HuH-7.5 (cell line): ENCODE measurements at places on chromosomes 4 and X.

DNA sequence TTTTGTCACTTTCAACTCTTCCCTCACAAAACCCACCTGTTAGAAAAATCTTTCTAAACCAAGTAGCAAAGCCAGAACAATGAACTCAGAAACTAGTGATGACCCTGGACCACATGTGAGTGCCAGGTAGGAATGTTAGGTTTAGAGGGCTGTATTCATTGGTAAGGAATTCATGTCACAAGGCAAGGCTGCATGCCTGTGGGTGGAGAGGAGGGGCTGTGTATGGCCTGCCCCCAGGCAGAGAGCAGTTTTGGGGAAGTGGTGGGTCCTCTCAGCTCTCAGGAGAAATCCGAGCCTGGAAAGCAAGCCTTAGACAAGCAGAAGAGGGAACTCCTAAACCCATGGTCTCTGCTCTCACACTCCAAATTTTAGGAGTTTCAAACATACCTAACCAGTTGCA lies 2.4 kb downstream of the RNF175 start:
- no peak for DNase-seq

DNA sequence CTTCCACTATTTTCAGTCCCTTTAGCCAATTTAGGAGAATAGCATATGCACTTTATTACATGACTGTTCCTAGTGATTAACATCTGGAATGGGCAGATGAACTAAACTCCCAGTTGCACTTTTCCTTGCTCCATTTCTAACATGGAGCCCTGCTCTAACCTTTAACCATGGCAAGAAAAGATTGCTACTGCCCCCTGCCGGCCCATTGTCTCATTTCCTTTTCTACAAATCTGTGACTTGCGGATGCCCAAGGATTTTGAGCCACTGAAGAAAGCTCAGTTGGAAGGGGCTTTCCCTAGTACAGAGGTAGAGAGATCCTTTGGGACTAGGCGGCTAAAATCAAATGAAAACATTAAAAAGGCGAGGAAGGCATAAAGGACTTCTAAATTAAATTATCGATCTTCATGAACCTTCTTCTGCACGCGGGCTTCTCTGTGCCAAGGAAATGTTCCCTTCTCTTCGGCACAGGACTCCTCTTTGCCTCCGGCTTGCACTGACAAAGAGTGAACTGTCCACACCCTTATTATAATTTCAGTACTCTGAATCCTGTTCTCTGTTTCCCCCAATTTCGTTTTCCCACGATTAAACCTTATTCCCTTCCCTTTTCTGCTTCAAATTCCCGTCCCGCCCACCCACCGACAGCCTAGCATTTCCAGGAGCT lies 577 bp upstream of the GLRA2 start:
- peak; percentile 3 for DNase-seq

DNA sequence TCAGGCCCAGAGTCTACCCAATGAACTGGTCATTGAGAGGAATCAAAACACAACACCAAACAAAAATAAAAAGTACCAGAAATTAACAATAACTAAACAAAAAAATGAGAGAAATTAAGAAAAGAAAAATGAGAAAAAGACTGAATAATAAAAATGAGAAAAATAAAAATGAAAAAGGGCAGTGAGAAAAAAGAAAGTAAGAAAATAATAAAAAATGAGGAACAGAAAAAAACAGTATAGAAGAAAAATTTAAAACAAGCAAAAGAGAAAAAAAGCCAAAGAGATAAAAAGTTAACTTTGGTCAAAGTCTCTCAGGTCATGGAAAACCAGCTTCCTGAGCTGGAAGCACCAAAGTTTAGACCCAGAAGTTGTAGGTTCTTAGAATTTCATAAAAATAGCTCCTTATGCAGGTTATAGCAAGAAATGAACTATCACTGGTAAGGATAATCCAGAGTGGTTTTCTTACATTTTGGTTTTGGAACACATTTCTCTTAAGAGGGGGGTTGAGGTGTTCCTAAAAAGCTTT lies 51.0 kb upstream of the WDR17 start:
- DNase-seq, result no peak

- no peak for DNase-seq
Measured at GRCh38 chr4:153535772-153536513, 69.8 kb downstream of the TMEM131L start.

DNA sequence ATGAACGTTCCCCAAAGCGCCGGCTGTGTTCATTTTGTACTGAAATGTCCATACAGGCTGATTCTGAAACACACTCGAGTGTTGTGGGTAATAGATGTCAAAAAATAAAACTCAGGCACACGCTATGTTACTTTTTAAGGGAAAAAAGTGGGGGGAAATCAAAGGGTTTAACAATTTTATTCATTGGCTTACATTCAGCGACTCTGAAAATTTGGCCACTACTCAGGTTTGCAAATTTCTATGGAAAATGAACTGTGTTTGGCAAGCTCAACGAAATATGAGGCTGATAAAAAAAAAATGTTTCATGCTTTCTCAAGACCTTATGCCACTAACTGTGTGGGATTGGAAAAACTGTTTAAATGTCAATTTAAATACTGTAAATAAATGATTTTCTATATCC lies 18.5 kb downstream of the AMELX start:
- no peak for DNase-seq

DNA sequence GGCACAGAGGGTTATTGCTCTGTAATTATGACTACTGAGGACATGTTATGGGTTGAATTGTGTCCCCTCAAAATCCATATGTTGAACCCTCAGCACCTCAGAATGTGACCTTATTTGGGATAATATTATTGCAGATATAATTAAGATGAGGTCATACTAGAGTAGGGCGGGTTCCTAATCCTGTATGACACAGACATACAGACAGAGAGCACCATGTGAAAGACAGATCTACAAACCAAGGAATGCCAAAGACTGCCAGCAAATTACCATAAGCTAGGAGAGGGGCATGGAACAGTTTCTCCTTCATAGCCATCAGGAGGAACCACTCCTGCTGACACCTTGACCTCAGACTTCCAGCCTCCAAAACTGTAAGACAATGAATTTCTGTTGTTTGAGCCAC lies 115.2 kb upstream of the OTUD4 start:
- no peak for DNase-seq
